ENCODE measurements at places on chromosomes 2 and 18.

DNA sequence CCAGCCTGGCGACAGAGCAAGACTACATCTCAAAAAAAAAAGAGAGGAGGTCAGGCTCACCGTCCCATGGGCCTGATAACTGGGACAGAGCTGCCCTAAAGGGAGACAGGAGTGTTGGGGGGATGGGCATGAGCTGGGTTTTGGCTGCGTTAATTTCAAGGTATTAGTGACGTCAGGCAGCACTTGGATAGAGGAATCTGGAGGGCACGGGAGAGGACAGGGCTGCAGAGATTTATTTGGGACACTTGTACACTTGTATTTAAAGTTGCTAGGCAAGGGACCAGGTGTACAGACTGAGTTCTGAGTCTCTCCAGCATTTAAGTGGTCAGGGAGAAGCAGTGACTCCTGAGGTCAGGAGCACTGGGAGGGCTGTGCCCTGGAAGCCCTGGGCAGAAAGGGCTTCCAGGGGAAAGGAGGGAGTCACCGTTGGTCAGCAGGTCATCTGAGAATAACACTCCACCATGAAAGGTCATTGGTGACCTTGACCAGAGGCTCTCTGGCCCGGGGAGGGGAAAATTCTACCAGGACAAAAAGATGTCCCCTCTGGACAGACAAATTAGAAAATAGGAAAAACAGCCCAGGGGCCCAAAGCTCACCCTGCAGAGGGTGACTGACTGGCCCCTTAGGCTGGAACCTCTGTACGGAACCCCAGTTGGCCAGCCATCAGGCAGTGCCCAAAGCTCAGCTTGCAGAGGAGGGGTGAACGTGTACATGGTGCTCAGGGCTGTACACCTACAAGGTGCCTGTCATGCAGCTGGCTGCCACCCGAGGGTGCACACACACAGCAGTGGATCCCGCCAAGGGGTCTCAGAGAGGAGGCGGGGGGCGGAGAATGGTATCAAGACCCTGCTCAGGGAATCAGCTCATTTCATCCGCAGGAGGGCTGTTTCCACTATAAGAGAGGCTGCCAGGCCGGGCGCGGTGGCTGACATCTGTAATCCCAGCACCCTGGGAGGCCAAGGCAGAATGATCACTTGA lies 23.0 kb upstream of the CNNM3 start:
- no peak for DNase-seq

DNA sequence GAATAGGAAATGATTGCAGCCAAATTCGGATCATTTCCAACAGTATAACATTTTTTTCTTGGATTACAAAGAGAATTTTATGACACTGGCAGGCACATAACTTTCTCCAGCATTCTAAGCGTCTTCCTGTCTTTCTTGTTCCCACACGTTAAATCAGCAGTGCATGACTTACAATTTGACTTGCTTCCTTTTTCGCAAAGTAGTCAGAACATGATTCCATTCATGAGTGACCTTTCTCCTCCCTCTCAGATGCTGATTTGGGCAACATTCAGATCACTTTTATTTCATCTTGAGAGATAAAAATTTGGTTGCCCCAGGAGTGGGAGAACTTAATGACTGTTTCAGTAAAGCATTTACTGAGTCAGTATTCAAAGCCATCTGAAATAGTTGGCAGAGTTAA lies 858.7 kb upstream of the ACVR2A start:
- no peak for DNase-seq

DNA sequence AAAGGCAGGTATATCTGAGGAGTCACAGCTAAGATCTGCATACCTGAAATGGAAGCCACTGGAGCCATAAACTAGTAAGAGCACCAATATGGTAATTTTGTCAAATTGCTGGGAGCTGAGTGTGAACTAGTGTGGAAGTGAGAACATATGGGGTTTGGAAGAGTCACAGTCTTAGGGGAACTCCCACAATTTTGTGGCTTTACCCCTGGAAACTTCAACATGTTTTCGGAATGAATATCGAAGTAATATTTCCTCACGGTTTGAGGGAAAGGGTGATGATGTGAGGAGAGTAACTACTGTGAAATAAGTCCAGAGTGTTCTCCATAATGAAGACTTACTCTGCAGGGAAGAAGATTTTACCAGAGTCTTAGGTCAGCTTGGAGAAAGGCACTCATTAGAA lies 565.9 kb downstream of the RIT2 start:
- DNase-seq = no peak

- no peak for DNase-seq
These were observed 28.5 kb downstream of the ST8SIA5 start for GRCh38 chr18:46728219-46728930.

DNA sequence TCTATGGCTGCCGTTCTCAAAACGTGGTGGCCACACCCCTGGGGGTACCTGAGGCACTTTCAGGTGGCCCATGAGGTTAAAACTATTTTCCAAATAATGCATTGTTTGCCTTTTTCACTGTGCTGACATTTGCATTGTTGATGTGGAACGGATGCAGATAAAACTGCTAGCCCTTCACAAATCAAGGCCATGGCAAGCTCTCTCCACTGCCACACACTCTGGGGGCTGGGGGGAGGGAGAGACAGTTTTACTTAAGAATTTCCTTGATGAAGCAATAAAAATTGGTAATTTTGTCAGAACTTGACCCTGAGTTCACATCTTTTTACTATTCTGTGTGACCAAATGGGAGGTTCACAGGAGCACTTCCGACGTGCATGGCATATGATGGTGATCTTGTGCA lies 22.0 kb upstream of the TGIF1 start:
- no peak for DNase-seq

GRCh38 chr18:79737426-79737825 lies 57.8 kb downstream of the CTDP1 start:
- DNase-seq = no peak

DNA sequence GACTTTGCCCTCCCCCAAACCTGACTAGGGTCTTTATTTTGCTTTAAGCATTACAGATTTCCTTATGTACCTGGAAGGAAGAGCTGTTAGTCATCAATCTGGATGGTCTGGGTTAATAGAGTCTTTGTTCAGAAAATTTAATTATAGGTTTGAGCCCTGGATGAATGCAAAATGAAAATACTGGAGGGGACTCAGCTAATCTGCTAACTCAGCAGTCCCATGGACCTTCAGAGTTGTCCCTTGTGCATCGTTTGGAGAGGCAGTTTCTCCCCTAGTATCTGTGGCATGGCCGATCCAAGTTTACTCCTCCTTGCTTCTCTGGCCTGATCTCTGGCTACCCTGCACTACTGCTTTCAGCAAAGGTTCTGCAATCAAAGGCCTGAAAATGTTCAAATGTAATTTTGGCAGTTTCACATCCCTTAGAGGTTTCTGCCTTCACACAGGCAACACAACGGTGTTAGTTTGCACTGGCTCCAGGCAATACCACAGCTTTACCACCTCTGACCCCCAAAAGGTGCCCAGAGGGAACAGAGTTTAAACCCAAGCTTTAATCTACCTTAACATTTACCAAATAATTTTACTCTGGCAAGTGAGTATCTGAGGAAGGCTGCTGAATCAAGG lies 134.3 kb downstream of the THADA start:
- no peak for DNase-seq

GRCh38 chr2:189860161-189860560 lies 75.9 kb downstream of the PMS1 start:
- no peak for DNase-seq

All from CD4-positive, alpha-beta T cell treated with Interleukin-1 beta for 1 hour (primary cell).